T-helper 1 cell treated with Interleukin-12 subunit alpha and Interleukin-12 subunit beta and Interleukin-4 antibody, amounts not matched to agents 30 ng/mL and 1 ng/mL, for 36 hours (primary cell): ENCODE measurements at places on chromosomes 7 and 10. TPM values are rescaled to one million over a fixed set of nuclear protein-coding genes. Genes with fewer than 3 reads are reported as not detected.

The TMEM213 gene
- 3.7 and 4.6 TPM in 2 replicates for total RNA-seq

The RABGEF1 gene
- total RNA-seq, result 22.9 and 24.7 TPM in 2 replicates

The TSPAN13 gene
- total RNA-seq, result 0.61 and 0.68 TPM in 2 replicates

The COL28A1 gene
- total RNA-seq, result not detected in 2 replicates

The FAM20C gene
- total RNA-seq, result 0.10 TPM in 1 of 2 replicates, not detected in the other

The BAMBI gene
- not detected in 2 replicates for total RNA-seq

The PRF1 gene
- total RNA-seq, result 129 and 132 TPM in 2 replicates

The SRPK2 gene
- 44.2 and 47.3 TPM in 2 replicates for total RNA-seq

The TAS2R5 gene
- 0.83 and 1.2 TPM in 2 replicates for total RNA-seq

The ABCB4 gene
- total RNA-seq, result not detected in 2 replicates
